ENCODE measurements at places on chromosomes 11 and 22.

- DNase-seq = no peak
Observed at GRCh38 chr11:123404676-123405075, 25.4 kb upstream of the GRAMD1B start.

DNA sequence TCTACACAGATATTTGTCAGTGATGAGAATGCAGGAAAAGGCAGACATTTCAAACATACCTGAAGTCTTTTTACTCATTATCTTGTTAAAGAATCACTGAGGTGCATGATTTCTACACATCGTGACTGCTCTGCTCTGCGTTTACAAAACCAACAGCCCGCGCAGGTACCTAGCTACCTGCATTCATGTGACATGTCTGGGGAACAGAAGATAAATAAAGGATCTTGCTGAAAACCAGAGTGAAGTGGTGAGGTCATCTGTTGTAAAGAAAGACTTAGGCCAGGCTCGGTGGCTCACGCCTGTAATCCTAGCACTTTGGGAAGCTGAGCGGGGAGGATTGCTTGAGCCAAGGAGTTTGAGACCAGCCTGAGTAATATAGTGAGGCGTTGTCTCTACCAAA is 15.7 kb downstream of the ASPHD2 start:
- no peak for DNase-seq

DNA sequence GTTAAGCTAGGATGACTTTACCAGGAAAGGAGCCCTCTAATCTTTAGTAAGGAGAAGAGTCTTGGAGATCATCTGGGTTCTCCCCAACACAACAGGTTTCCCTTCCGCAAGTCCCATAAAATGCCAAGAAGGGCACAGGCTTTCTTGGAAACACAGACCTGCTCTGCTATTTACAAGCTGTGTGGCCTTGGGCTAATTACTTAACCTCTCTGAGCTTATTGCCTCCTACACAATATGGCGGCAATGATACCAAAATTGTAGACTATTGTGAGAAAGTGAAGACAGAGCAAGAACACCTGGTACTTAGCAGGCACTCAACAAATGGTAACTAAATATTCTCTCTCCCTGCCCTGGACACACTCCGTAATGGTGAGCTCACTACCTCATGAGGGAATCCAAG is 49.1 kb downstream of the DSCAML1 start:
- no peak for DNase-seq

DNA sequence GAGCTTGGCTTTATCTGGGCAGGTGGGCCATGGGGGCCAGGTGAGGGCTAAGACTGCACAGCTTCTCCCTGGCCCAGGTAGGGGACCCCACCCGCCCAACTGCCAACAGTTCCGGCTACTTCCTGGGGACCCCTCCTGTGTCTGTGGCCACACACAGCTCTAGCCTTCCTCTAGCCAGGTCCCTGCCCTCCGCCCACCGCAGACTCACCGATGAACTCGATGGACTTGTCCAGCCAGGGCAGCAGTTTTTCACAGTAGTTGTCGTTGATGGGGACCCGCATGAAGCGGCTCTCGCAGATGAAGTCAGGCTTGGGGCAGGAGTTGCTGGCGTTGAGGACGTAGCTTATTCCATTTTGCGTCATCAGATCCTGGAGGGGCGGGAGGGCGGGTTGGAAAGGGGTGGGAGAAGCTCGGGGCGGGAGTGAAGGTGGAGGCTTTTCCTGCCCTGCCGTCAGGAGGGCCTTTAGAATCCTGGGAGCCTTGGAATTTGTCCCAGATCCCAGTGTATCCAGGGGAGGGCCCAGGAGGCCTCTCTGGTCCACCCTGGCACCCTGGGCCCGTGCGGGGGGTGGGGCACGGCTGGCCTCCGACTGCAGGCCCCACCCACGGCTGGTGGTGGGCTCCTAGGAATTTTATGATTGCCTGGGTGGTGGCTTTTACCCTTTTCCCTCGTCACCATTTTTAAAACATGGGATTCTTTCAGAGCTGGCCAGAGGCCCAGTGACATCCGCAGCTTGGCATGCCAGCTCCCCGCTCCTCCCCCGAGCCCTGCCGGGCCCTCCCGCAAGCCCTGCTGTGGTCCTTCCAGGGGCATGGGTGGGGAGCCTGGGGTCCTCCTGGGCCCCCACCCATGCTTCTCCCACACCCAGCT is 13.9 kb downstream of the DUSP8 start:
- DNase-seq = no peak

- DNase-seq = peak; percentile 46
Observed at GRCh38 chr22:37043828-37044538, 7.6 kb upstream of the KCTD17 start.

GRCh38 chr22:24289741-24290163 is 19.1 kb downstream of the SPECC1L start:
- no peak for DNase-seq

GRCh38 chr11:65615950-65616574 is 486 bp downstream of the PCNX3 start:
- DNase-seq = no peak

GRCh38 chr11:19345848-19346681 is 105.3 kb upstream of the E2F8 start:
- DNase-seq = no peak

GRCh38 chr11:70942593-70942992 is 309.8 kb downstream of the SHANK2 start:
- no peak for DNase-seq
